ENCODE measurements at places on chromosomes 6 and 20.

GRCh38 chr6:132749111-132749510 lies 8.6 kb downstream of the VNN2 start:
- no peak for DNase-seq

DNA sequence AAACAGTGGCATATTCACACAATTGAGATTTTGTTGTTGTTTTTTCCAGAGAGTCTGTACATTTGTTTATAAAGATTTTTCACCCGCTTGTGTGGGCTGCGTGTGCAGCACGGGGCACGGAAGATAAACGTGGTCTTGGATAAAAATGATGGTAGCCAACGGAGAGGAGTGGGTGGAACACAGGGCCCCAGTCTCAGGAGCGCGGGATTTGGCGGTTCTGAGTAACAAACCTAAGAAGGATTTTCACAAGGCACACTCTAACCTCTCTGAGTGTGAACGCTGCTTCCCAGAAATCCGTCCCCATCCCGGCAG lies 3.6 kb upstream of the BNIP5 start:
- DNase-seq, result no peak

DNA sequence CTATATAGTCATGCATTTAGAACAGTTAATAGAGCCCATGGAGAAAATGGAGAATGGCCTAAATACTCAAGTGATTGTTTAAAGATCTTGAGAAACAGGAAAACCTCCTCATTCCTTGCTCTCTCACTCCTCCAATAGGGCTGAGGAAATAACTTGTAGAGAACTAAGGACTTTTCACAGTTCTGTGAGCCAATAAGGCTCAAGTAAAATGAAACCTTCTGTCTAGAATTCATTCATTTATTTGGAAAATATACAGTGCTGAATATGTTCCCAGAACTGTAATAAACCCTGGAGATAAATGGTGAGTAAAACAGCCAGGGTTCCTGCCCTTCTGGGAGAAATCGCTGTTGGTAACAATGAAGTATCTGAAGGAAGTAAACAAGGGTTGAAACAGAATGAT lies 35.3 kb downstream of the ELOVL2 start:
- DNase-seq, result no peak

DNA sequence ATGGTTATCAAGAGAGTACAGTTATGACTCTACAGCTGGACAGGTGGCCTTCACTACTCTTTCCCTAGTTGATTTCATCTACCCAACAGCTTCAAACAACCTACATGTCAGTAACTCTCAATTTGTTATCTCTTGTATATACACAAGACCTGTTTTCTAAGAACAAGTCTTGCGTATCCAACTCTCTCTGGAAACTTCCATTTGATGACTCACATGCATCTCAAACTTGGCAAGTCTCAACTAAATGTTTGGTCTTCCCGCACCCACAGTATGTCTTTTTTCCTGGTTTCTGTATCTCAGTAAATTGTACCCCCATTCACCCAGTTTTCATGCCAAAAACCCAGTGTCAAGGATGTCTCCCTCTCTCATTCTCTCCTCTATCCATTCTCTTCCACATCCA lies 97.7 kb downstream of the BTBD9 start:
- no peak for DNase-seq

DNA sequence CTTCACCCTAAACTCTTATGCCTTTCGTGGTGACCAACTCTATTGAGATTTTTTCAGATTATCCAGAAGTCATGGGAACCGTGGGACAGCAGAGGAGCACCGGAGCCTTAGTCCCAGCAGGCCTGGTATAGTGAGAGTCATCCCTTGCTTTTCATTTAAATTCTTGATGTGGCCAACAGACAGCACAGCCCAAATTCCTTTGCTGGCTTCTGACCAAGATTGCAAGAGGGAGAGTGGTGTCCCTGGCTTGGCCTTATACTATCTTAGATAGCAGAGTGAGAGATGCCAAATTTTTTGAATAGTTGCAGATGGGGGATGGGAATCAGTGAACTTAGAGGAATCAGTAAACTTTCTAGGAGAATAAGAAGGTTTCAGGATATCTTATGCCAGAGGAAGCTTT lies 7.8 kb downstream of the STX11 start:
- peak; percentile 41 for DNase-seq

DNA sequence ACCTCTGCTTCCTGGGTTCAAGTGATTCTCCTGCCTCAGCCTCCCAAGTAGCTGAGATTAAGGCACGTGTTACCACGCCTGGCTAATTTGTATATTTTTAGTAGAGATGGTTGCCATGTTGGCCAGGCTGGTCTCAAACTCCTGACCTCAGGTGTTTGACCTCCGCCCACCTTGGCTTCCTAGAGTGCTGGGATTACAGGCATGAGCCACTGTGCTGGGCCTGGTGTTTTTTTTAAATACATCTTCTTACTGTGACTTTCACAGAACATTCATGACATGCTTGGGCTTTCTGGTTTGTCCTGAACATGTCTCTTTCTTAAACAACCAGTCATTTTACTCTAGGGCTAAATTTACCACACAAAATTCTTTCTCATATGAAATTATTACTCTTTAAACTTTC lies 34.7 kb upstream of the FAM8A1 start:
- no peak for DNase-seq

- DNase-seq, result no peak
These were observed 97.2 kb downstream of the JAG1 start for GRCh38 chr20:10576411-10577090.

GRCh38 chr6:118986312-118986711 lies 51.4 kb upstream of the MCM9 start:
- no peak for DNase-seq

- DNase-seq, result peak; percentile 21
These were observed 36.6 kb downstream of the MGME1 start for GRCh38 chr20:18005170-18005989.

DNA sequence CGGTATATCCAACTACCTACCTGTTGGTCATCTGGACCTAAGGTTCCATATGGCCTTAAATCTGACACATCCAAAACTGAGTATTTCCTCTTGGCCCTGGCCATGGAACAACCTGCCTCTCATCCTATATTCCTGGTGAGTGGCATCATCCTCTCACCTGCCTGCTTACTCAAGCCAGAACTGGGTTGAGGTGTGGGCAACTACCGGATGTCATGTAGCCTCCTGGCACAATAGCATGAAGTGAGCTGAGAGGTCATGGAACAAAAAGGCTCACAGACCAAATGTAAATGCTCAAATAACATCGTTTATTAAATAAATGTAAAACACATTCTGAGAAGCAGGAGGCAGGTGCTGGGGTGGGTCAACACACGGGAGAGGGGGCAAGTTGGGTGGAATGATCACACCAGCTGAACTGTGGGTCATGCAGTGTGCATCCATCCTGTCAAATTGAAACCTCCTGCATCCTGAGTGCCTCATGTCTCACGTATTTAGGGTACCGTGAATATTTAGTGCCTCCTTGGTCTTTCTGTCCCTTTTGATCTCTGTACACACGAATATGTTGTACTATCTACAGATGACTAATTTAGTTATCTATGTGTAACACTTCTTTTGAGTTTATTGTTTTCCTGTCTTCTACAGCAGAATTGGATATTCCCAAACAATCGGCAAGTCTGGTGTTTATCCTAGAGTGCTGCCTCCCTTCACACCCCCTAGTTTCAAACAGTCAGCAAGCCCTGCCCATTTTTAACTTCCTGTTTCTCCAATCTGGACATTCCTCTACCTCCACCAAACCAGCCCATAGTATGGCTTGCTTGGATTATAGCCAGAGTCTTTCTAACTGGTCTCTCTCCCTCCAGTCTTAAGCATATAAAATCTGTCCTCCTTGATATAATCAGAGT lies 7.9 kb upstream of the POU5F1 start:
- DNase-seq, result no peak

- no peak for DNase-seq
These were observed 126.5 kb downstream of the CDK19 start for GRCh38 chr6:110688661-110689268.

GRCh38 chr6:69663215-69663614 lies 133.6 kb downstream of the LMBRD1 start:
- no peak for DNase-seq

DNA sequence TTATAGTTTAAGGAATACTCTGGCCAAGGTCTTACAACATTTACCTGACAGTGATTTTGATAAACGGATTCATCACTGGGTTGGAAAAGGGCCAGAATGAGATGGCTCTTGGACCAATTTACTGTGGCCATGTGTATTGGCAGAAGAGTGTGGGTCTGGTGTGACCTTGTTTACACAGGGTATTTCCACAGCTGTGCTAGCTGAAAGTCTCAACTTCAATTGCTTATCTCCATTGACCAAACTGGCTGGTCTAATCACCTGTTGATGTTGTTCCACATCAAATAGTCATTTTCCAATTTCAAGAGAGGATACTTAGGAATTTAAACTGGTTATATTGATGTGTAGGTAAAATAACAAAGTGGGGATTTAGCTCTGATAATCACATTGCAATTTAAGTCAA lies 501.6 kb upstream of the MAP3K7 start:
- no peak for DNase-seq

GRCh38 chr6:2507521-2508037 lies 243.1 kb downstream of the MYLK4 start:
- DNase-seq, result no peak

- no peak for DNase-seq
These were observed 776.0 kb downstream of the TBC1D32 start for GRCh38 chr6:120558294-120558693.

DNA sequence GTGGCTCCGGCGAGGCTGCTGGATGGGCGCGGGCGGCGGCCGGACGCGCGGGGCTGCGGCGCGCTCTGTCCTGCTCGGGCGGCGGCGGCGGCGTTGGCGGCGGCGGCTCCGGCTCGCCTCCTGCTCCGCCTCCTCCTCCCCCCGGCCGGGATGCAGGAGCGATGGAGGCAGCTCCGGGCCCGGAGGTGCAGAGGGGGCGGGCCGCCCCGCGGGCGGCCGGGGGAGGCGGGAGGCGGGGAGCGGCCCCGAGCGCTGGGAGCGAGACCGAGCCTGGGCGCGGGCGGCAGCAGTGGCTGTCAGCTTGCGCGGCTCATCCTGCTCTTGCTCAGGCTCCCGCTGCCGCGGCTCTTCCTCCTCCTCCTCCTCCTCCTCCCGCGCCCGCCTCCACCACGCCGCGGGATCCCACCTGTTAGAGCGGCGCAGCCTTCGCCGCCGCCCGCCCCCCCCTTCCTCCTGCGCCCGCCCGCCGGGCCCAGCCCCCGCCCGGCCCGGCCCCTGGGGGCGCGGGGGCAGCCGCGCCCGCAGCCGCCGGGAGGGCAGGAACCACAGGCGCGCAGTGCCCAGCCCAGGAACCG lies at the start of gene NOL4L:
Gene NOL4L (minus strand): TSS at position 323 of the 575 bp plus-strand sequence. CDS start 443 bp downstream, outside the sequence.
- DNase-seq, result peak; percentile 36

DNA sequence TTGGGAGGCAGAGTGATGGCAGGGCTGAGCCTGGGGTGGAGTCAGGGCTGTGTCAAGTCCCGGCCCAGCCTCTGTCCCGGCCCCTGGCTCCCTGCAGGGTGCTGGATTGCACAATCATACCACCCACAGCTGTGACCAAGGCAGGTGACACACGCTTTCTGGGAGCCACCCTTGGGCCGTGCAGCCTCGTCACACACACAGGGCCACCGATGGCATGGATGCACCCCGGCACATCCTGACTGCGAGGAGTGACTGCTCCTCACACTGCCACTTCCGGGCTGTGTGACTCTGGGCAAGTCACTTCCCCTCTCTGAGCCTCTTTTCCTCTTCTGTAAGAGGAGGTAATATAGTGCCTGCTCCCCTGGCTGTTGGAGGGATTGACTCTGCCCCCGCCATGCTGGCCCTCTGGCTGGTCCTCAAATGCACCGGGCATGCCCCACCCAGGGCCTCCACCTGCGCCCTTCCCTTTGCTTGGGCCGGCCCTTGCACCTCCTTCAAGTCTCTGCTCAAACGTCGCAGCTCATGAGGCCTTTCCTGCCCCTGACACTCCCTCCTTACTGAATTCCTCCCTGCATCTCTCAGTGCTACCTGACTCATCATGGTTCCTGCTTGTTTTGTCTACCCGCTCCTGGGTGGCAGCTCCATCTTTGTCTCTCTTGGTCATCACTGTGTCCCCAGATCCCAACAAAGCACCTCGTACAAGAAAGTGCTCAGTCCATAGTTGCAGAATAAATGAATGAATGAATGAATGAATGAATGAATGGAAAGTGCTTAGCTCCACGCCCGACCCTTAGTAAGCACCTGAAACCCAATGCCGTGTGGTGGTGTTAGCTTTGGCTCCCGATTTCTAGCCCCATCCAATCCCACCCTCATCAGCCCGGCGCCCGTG lies 93.5 kb downstream of the CEBPB start:
- DNase-seq, result peak; percentile 84

DNA sequence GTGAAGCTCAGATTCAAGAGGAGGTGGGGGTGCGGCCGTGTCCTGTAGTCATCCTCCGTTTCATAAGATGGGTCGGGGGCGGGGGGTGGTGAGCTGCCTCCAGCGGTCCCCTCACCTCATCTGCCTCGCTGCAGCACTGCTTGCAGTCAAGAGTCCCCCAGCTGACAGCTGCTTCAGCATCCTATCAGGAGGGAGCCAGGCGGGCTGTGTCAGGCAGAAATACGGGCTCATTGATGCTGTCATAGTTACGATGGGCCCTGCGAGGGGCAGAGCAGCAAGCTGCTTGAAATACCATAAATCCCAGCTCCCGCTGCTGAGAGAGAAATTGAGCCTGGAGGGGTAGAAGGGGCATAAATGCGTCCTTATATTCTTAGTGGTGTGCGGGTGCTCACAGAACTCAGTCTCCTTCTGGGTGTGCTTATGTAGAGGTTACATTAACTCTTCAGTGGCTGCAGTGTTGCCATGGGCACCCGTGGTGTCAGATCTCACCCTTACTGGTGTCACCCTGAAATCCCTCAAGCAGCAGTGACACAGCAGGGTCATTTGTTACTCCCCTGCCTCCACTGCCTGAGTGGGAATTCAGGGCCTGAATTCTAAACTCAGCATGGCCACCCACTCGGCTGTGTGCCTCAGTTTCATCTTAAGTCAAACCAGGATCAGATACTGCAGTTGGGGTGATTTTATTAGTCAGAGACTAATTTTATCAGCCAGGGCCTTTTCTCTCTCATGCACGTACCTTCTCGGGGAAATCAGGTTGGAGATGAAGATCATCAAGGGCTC lies 21.8 kb downstream of the CCDC167 start:
- no peak for DNase-seq

DNA sequence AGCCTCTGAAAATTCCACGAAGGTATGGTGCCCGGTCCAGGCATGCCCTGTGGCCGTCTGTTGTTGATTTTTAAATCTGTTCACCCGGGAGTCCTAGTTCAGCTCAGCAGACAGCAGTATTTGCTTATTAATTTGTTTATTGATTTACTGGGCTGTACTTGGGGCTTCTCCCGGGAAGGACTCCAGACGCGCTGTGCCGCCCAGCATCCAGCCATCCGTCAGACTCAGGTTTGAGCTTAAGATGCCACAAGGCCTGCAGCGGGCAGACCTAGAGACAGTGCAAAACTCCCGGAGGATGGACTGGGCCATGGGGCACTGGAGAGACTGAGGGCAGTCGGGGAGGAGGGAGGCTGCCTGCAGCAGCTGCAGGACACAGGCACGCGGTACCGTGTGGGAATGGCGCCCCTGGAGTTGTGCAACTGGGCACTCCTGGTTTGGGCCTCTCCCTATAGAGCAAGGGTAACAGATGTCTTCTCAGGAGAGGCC lies 17.3 kb upstream of the CCDC167 start:
- no peak for DNase-seq

DNA sequence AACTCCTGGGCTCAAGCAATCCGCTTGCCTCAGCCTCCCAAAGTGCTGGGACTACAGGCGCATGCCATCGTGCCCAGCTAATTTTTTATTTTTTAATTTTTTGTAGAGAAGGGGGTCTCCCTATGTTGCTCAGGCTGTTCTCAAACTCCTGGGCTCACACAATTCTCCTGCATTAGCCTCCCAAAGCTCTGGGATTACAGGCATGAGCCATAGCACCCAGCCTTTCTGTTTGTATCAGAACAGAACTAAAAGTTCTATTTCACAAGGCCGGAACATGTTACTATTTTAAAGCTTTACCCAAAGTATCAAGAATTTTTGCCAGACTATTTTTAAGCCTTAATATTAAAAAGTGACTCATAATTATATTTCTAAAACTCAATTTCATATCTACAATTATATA lies 42.4 kb downstream of the NDRG3 start:
- no peak for DNase-seq

Data from RWPE1 (cell line).